ENCODE measurements at places on chromosomes 4 and X. TPM values are rescaled to one million over a fixed set of nuclear protein-coding genes. Genes with fewer than 3 reads are reported as not detected.

KCND1 gene
- 3.6 TPM for polyA plus RNA-seq

DDIT4L gene
- 4.1 TPM for polyA plus RNA-seq

NHS gene
- 19.6 TPM for polyA plus RNA-seq

TRIM60 gene
- 0.11 TPM for polyA plus RNA-seq

ADH7 gene
- polyA plus RNA-seq, result not detected

GABRG1 gene
- 0.19 TPM for polyA plus RNA-seq

PWWP3B gene
- polyA plus RNA-seq, result 3.0 TPM
